HFFc6 (cell line): ENCODE measurements at places on chromosomes 16 and 17. TPM values are rescaled to one million over a fixed set of nuclear protein-coding genes. Genes with fewer than 3 reads are reported as not detected.

DNA sequence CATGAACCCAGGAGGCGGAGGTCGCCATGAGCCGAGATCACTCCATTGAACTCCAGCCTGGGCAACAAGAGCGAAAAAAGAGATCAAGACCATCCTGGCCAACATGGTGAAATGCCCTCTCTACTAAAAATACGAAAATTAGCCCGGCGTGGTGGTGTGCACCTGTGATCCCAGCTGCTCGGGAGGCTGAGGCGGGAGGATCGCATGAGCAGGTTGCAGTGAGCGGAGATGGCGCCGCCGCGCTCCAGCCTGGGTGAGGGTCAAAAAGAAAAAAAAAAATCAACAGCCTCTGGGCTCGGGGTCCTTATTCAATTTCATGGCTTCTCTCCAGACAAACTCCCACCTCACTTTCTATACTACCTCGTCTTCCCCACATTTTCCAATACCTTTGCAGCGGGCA lies 3.2 kb upstream of the GP1BA start:
- H3K36me3 ChIP-seq: peaks cover 20% of the 10 kb centered on the region; the same call in 1 of the 2 replicates
- H3K27ac ChIP-seq: no peak overlapping the region
- no peak overlapping the region for H3K4me3 ChIP-seq
- H3K27me3 ChIP-seq: peaks cover 2% of the 10 kb centered on the region
- H3K4me1 ChIP-seq: peaks cover 2% of the 10 kb centered on the region
- no peak for DNase-seq

- H3K27ac ChIP-seq: peak overlapping the region; percentile 39; the same call in 1 of the 2 replicates
- H3K4me3 ChIP-seq: peak overlapping the region; percentile 6; the same call in 1 of the 2 replicates
- H3K4me1 ChIP-seq: peaks cover 33% of the 10 kb centered on the region
- H3K36me3 ChIP-seq: peaks cover 12% of the 10 kb centered on the region
Observed at GRCh38 chr16:17173281-17173680, 297.5 kb downstream of the XYLT1 start.

DNA sequence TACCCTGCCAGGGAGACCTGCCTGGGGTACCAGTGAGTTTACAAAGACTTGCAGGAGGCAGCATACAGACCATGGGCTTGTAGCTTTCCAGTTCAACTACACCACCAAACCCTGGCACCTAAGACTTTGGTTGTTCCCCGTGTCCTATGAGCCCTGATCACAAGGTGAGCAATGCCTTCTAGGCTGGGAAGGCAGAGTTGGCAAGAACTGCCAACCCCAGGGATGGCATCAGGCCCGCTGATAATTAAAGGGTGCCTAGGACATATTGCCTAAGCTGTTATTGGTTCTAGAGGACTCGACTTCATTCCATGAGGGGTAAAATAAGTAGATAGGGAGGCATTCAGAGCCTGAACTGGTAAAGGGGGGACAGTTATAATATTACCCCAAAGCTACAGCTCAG lies 41.3 kb downstream of the CDH13 start:
- no peak overlapping the region for H3K4me3 ChIP-seq
- no peak overlapping the region for H3K27ac ChIP-seq
- H3K27me3 ChIP-seq: no peaks in the 10 kb centered on the region; the same call in 1 of the 2 replicates
- no peaks in the 10 kb centered on the region for H3K36me3 ChIP-seq
- 0 out of 2 replicates have a peak, but pooled peaks cover 5% of the 10 kb centered on the region for H3K4me1 ChIP-seq

DNA sequence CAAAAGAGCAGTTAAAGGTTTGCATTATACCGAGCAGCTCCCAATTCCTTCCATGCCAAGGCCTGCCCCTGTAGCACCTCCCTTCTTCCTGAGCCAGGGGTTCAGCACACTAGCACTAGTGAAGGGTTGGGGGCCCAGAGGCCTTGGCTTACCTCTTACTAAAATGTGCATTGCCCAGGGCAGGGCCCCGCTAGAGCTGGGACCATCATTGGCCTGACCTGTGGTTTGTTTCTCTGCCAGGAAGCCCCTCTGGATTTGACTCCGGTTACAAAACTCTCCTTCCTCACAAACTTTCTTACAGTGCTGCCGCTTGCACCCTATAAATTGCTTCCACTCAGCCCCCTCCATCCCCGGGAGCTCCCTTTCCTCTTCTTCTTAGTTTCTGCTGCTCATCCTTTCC lies 33.8 kb downstream of the MPRIP start:
- peak overlapping the region; percentile 13; the same call in 1 of the 2 replicates for H3K4me3 ChIP-seq
- DNase-seq: no peak
- peaks cover 29% of the 10 kb centered on the region; the same call in 1 of the 2 replicates for H3K36me3 ChIP-seq

DNA sequence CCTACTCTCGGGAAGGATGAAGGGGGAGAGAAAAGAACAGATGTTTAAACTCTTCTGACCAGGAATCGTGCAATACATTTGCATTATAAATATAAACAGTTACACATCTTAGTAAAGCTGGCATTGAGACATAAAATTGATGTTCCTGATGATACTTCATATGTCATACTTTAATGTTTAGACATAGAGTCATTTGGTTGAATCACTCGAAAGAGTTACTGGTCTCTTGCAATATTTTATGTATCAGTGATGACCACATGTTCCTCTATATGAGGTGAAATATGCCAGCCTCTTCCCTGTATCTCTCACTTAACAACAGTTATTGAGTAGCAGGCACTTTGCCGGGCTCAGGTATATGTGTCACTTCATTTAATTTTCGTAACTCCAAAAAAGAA lies 49.7 kb upstream of the PMFBP1 start:
- no peak overlapping the region for H3K27ac ChIP-seq
- H3K36me3 ChIP-seq: no peaks in the 10 kb centered on the region
- peaks cover 3% of the 10 kb centered on the region; the same call in 1 of the 2 replicates for H3K27me3 ChIP-seq

DNA sequence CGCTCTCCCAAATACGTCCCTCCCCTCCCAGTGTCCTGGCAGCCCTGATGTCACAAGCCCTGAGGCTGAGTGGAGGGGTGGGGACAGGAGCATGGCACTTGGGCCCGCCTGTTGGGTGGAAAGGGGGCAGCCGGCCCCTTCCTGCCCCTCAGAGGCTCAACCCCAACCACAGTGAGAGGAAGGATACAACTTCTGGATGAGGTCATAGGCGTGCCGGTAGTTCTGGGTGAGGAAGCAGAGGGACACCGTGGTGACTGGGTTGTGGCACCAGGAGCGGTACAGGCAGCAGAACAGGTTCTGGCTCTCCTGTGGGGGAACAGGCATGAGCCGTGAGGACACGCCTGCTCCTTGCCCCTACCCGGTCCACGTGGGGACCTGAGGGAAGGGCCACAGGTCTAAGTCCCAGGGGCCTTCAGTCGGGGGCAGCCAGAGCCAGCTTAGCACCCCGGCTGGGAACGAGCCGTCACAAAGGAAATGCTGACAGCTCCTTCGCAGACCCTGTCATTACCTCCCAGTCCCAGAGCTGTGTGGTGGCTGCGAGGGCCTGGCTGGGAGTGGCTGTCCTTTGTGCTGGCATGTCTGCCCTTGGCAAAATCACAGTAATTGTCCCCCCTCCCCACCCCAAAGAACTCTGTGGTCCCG lies 11.2 kb upstream of the MTSS2 start:
- no peaks in the 10 kb centered on the region for H3K27me3 ChIP-seq
- no peak overlapping the region for H3K4me3 ChIP-seq

Gene CDH8
- not detected in 2 replicates for total RNA-seq
